Activated T-cell treated with anti-CD3 and anti-CD28 coated beads for 1 hour (primary cell): ENCODE measurements at places on chromosomes 4 and X.

- no peak for DNase-seq
These were observed 212.5 kb downstream of the PRDM5 start for GRCh38 chr4:120709991-120710390.

GRCh38 chr4:6671648-6672047 lies 22.0 kb upstream of the S100P start:
- no peak for DNase-seq

DNA sequence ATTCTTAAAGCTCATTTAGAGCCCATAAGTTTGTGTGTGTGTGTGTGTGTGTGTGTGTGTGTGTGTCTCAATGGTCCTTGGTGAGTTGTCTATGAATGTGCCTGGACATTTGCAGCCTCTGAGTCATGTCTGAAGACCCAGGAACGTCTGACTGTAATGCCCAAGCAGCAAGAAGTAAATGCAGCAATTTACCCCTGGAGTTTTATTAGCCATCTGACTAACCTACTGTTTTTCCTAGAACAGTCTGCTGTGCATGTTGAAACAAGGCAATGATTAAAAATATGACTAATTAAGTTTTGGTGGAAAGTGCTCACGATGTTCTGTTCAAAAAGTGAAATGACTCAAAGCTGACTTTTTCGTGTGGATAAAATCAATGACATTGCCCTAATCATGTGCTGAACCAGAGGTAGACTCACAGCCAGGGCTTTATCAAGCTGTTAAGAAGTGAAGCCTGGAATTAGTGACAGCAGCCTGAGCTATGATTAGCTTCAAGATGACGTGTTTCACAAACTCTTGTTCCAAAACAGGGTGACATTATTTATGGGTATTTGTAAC lies 201.6 kb downstream of the CPE start:
- DNase-seq = no peak

GRCh38 chr4:108620933-108621905 lies 843 bp downstream of the RPL34 start:
- no peak for DNase-seq

DNA sequence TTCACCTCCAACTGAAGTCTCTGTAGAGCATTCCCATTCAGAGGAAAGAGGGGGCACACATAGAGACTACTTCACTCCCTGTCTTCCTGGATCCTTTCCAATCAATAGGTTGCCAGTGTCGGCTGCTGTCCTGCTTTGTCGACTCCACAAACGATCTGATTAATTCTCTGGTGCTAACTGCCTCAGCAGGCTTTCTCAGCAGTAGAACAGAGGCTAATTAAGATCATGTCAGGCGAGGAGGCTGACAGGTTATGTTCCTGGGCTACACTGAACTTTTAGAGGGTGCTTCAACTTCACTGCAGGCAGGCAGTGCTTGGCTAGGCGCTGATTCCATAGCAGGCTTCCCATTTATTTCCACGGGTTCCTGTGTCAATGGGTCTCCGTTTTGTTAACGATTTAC lies 79.2 kb downstream of the GRIA3 start:
- DNase-seq = no peak

GRCh38 chrX:47540754-47541538 lies 20.1 kb upstream of the ARAF start:
- DNase-seq = no peak

GRCh38 chr4:60562334-60562733 lies 637.8 kb upstream of the ADGRL3 start:
- no peak for DNase-seq

DNA sequence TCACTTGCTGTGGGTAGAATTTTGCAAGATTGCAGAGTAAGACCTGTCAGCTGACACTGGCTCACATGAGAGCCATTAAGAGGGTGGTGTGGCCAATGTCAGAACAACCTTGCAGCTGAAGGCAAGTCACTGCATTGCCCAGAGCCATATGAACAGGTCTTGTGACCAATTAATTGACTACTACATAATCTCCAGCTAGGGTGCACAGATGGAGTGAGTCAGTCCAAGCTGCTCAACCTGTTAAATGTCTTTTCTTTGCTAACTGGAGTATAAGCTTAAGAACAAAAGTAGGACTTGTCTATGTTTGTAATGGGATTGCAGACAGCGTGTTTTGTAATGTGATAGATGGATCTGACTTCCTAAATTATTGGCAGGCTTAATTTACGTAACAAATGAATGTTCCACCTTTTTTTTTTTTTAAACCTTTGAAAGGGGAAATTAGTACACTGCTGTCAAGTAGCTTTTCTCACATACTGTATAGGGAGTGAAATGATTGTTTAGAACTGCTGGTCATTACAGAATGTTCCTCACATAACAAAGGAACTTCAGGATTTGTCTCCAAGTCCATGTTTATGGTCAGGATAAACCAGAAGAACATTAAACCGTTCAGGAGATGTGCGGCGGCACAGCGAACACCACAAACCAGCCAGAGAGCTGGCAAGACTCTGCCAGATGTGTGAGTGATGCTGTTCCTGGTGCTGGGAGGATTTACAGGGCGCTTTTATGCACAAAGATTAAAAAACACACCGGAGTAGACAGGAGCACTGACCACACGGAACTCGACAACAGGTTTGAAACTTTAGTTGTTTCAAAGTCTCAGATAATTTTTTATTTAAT lies 37.0 kb downstream of the FNIP2 start:
- no peak for DNase-seq

DNA sequence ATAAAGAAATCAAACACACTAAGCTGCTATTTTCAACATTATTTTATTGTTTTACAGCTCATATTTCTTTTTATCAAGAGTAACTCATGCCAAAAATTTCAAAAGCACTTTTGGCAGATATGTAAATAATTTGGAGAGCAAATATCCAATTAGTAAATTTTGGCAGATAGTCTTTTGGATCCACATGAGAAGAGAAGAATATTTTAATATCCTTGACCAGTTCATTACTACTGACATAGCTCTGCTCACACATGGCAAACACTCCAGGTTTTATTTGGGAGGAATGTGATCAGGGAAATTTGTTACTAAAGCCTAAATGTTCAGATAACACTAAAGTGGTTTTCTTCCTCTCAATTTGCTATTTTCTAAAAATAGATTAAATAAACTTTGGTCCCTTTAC lies 1054.3 kb downstream of the FAT4 start:
- DNase-seq = no peak

- no peak for DNase-seq
These were observed 81.8 kb upstream of the TRPC5 start for GRCh38 chrX:112164420-112164819.

DNA sequence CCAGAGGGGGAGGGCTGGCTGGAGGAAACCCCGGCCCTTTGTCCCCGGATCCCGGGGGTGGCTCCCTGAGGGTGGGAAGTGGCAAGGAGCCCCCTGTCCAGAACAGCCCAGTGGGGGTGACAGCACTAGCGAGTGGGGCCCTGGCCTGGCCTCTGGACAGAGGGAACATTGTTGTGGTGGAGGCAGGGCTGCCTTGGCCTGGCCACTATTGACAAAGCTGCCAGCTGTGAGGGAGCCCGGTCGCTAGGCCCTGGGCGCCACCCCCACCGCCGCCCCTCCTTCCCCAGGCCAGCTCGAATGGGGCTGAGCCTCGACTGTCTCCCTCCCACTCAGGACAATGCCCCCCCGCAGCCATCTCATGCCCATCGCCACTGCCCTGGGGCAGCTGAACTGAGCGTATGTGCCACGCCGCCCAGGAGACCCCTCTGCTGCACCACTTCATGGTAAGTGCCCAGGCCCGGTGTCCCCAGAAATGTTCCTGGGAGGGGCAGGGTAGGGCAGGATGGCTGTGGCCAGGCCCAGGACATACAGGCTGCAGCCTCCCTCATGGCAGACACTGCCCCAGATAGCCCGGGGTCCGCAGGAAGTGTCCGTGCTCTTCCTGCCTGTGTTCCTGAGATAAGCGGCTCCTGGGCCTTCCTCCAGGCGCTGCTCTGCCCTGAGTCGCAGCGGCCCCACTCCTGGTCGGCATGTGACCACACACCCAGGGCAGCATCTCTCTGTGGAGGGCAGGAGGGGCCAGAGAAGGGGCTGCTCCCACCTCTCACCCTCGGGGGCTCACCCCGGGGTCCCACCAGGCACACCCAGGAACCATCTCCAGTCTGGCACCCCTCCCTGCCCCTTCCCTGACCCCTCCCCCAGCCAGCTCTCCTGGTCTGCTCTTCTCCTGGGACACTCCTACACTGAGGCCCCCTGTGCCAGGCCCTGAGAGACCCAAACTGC lies 1.4 kb downstream of the PLXNB3 start:
- no peak for DNase-seq

GRCh38 chr4:148235809-148236208 lies 206.4 kb downstream of the NR3C2 start:
- DNase-seq = no peak

- DNase-seq = no peak
These were observed 26.4 kb upstream of the HPGDS start for GRCh38 chr4:94369046-94369445.

DNA sequence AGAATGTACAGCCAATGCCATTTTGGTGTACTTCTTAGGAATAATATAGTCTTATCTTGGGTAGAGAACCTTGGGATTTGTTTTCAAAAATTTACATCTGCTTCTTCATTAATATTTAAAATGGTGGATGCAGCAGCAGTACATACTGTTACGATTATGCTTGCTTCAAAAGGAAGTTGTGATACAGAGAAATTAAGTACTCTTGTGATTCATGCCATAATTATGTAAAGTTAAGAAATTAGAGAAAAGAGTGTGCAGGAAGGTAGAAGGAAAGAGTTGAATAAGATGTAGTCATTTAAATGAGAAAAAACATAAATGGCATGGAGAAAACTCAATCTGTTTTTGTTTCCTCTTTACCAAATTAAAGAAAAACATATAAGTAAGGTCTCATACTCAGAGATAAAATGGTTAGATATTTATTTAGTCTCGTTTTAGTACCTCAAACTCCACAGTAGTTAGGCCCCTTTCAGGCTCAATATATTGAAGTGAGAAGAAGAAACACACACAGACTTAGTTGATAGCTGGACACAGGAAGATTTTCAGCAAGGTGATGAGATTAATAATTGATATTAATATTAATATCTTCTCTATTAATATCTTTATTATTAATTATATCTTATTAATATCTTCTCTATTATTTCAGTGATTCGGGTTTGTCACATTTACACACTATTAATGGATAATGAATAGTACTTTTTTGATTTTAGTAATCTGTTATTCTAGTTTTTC lies 70.1 kb upstream of the HPGD start:
- no peak for DNase-seq

- no peak for DNase-seq
These were observed 29.1 kb downstream of the RIPPLY1 start for GRCh38 chrX:106874075-106874474.

DNA sequence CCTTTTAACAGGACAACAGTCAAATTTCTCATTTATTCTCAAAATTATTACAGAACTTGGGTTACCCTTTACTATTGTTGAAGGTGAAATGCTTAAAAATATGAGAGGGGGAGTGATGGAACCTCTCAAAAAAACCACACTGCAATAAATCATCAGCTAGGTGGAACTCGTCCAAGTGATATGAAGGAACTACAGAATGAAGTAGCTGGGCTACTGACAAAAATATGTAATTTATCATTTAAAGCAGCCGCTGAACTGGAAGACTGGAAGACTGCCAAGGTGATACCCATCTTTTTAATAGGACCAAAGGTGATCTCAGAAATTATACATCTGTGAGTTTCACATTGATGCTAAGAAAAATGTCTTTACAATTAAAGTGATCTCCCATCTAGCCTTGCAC lies 597.7 kb upstream of the TENM3 start:
- DNase-seq = no peak

DNA sequence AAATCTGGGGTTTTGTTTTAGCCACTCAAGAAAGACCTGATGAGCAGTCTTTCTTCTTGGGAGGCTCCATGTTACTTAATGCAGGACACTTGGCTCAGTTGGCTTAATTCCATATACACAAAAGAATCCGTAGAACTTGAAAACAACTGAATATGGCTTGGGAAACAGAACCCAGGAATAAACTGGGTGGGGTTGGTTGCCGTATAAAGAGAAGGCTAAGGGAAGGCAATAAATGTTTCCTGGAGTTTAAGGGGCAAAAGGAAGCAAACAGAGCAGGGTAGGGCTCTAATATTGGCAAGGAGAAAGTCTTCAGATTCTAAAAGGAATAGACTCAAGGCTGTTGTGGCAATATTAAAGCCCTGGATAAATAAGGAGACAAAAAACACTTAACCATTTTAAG lies 8.4 kb downstream of the TNMD start:
- no peak for DNase-seq

GRCh38 chrX:105173071-105173470 lies 47.4 kb downstream of the TEX13A start:
- DNase-seq = no peak

DNA sequence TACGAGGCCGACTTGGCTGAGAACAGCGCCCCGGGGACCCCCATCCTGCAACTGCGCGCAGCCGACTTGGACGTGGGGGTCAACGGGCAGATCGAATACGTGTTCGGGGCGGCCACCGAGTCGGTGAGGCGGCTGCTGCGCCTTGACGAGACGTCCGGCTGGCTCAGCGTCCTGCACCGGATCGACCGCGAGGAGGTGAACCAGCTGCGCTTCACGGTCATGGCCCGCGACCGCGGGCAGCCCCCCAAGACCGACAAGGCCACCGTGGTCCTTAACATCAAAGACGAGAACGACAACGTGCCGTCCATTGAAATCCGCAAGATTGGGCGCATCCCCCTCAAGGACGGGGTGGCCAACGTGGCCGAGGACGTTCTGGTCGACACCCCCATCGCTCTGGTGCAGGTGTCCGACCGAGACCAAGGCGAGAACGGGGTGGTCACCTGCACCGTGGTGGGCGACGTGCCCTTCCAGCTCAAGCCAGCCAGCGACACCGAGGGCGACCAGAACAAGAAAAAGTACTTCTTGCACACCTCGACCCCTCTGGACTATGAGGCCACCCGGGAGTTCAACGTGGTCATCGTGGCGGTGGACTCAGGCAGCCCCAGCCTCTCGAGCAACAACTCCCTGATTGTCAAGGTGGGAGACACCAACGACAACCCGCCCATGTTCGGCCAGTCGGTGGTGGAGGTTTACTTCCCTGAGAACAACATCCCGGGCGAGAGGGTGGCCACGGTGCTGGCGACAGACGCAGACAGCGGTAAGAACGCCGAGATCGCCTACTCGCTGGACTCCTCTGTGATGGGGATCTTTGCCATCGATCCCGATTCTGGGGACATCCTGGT lies 2.4 kb downstream of the PCDH7 start:
- DNase-seq = no peak

GRCh38 chrX:150081076-150081475 lies 142.8 kb upstream of the EOLA2 start:
- DNase-seq = no peak

GRCh38 chr4:67236788-67237187 lies 308.5 kb downstream of the CENPC start:
- no peak for DNase-seq
